Brain microvascular endothelial cell (primary cell): ENCODE measurements at places on chromosomes 2 and 18.

- DNase-seq: no peak
These were observed 248.9 kb downstream of the TCF4 start for GRCh38 chr18:55338978-55339650.

- DNase-seq: no peak
These were observed 40.3 kb downstream of the RNF152 start for GRCh38 chr18:61852496-61852895.

DNA sequence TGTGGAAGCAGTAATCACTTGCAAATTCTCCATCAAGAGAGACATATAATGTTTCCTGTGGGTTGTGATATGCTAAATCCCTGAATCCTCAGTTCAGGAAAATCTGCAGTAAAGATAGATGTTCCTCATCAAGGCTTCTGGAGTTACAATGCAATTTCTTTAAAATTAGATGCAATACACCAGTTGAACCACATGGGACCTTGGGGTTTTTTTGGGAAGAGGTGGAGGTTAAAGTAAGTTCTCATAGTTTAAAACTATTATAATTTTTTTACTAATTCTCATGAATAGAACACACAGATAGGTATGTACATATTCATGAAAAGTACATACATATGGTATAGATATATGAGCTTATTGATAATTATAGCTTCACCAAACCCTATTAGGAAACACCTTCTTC lies 496.2 kb downstream of the SATB2 start:
- DNase-seq: no peak

DNA sequence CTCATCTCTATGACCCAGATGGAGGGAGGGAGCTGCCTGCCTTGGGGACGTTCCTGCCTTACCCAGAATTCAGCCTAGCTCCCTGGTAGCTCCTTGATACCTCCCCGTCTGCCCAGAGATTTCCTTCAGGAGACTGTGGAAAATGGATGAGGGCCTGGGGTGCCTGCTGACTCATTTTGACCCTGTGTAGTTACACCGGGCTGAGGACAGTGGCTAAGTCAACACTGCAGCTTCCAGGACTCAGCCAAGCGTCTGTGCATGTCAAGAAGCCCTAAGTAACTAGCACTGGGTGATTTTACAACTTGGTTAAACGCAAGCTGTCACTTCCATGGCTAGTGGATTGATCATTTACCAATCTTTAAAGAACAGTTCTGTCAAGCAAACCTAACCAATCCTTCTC lies 23.3 kb upstream of the EPAS1 start:
- DNase-seq: peak; percentile 34

DNA sequence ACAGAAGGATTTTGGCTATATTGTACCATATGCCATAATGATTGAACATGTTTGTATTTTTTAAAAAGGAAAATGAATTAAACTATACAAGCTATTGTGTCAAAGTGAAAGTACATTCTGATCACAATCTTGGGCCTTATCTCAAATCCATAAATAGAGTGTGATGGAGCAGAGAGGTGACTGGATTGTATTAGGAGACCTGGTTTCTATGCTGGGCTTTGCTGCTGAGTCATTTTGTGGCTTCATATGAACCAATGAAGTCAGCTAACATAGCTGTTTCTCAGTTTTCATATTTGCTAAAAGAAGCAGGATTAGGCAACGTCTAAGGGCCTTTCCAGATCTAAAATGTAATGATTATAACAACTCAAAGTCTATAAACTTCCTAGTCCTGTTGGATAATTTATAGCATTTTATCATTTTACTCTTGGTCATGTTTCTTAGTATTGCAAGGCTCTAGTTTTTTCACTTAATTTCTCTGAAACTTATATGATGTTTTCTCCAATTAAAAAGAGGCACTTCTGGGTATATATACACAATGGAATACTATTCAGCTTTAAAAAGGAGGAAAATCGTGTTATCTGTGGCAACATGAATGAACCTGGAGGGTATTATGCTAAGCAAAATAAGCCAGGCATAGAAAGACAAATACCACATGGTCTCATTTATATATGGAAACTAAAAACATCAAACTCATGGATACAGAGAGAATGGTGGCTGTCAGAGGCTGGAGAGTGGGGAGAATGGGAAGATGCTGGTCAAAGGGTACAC lies 112.3 kb downstream of the MEP1B start:
- DNase-seq: peak; percentile 93

DNA sequence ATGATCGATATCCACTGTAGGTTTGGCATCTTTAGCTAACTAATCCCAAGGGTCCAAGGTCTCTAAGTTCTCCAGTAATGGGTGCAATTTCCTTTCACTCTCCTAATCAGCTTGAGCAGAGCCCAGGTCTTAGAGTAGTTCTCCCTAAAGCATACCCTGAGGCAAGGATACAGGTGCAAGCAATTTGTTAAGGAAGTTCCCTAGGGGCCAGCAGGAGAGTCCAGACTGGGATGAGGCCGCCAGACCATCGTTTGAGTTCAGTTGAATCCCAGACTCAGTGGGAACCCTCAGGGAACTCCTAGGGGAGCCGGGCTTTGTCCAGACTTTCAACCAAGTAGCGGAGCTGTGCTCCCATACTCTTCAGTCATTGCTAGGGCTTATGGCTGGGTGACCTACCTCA lies 835.4 kb upstream of the CDH2 start:
- no peak for DNase-seq
